ENCODE measurements at places on chromosomes 16 and 17. TPM values are rescaled to one million over a fixed set of nuclear protein-coding genes. Genes with fewer than 3 reads are reported as not detected.

The CLEC10A gene
- 2.1 TPM for total RNA-seq

The VAT1L gene
- 23.9 TPM for total RNA-seq

The AHSP gene
- total RNA-seq: not detected

The CCL13 gene
- total RNA-seq: 1.0 TPM

The ENPP7 gene
- not detected for total RNA-seq

The TNS4 gene
- not detected for total RNA-seq

The CNTD1 gene
- not detected for total RNA-seq

The SPATA22 gene
- 3.1 TPM for total RNA-seq

The HNF1B gene
- not detected for total RNA-seq

The SLC6A2 gene
- total RNA-seq: not detected

The NTN1 gene
- total RNA-seq: 16.1 TPM

The PLA2G15 gene
- total RNA-seq: 58.7 TPM

The CHAD gene
- total RNA-seq: not detected

The KRT33A gene
- not detected for total RNA-seq

The EMP2 gene
- 44.6 TPM for total RNA-seq
